Ovary (tissue), 10 donors: ENCODE measurements at places on chromosomes 2 and 18. TPM values are rescaled to one million over a fixed set of nuclear protein-coding genes. Genes with fewer than 3 reads are reported as not detected.

Gene NOL4
- total RNA-seq: not detected

DNA sequence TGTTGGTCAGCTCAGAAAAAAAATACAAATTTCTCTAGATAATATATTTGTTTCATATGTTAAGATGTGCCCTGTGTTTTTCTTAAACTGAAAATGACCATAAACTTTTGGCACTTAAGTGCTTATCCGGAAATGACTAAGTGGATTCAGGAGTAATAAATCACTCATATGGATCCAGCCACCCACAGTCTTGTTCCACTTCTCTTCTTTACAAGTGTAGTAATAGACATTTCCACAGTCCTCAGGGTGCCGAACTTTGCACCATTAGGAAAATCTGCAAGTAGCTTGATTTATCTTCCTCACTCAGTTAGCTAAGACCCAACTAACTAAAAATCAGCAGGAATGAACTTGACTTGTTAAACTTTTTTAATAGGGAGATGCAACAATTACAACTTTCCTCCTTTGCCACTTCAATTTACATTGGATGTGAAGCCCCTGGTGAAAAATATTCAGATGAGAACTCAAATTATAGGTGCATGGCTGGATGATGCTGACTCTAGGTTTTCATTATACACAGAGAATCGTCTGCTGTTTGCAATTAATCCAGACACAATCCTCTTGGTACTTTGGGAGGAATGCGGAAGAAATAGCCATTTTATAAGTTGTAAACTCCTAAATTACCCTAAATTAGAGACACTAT lies 322.5 kb downstream of the ARHGAP15 start:
- H3K4me1 ChIP-seq: no peaks in the 10 kb centered on the region

DNA sequence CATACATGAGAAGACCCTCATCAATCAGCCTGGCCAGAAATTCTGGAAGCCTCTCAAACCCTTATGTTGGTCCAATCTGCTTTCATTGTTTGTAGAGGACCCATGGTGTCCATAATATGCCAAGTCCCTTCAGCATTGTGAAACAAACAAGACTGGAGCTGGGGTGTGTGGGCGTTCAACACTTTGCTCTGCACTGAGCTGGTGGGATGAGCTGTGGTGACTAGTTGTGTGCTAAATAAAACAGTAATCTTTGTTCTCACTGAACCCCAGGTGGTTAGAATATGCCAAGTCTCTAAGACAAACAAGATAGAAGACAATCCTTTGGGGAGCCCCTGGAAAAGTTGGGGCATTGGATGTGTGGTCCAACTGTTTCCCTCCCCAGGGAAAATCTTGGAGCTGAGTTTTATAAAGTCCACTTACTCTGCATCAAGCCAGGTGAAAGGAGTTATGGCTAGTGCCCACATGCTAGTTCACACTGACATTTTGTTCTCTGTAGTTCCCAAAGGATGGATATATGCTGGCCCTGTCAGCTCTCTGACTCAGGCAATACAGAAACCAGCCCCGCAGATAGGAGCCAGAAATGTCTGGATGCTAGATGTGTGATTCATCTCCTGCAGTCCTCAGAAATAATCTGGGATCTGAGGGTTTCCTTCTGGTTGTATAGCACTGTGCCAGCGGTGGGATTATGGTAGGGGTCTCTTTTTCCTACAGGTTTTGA lies 260.2 kb downstream of the TMX3 start:
- no peak overlapping the region for H3K27ac ChIP-seq
- DNase-seq: no peak

DNA sequence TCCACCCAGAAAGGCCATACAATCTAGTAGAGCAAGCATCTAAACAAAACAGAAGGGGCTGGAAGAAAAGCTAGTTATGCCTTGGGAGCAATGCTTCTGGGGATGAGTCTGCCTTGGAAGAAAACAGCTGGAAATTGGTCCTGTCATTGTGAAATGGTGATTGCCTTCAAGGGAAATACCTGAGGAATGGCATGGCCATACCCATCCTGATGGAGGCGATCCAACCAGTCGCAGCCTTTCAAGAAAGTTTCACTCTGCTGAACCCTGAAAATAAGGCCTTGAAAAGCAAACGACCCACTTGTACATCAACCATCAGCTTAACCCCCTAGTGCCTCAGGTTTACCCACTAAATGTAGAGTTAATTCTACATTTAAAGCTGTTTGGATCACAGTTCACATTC lies 72.6 kb upstream of the PID1 start:
- DNase-seq: no peak
- no peak overlapping the region for H3K27ac ChIP-seq
- no peak overlapping the region for H3K4me3 ChIP-seq
- no peaks in the 10 kb centered on the region for H3K36me3 ChIP-seq

GRCh38 chr2:239369631-239370161 lies 31.1 kb downstream of the HDAC4 start:
- no peaks in the 10 kb centered on the region for H3K4me1 ChIP-seq
- H3K4me3 ChIP-seq: no peak overlapping the region
- H3K27me3 ChIP-seq: no peaks in the 10 kb centered on the region
- no peak for DNase-seq
